ENCODE measurements at places on chromosomes 6 and 20. TPM values are rescaled to one million over a fixed set of nuclear protein-coding genes. Genes with fewer than 3 reads are reported as not detected.

Gene CALHM6
- total RNA-seq, result not detected

Gene CFAP206
- total RNA-seq, result 0.29 TPM

Gene SLC17A9
- 26.1 TPM for total RNA-seq

Gene VWA7
- not detected for total RNA-seq

Gene FILIP1
- not detected for total RNA-seq

Gene TAGAP
- total RNA-seq, result not detected

Gene CD109
- total RNA-seq, result 33.5 TPM

Gene CST4
- total RNA-seq, result not detected

Gene ABHD16A
- total RNA-seq, result 41.6 TPM

Gene SLC17A3
- not detected for total RNA-seq
